ENCODE measurements at places on chromosomes 2 and 18. TPM values are rescaled to one million over a fixed set of nuclear protein-coding genes. Genes with fewer than 3 reads are reported as not detected.

Gene LCT
- polyA plus RNA-seq = not detected

Gene BOD1L2
- polyA plus RNA-seq = not detected

Gene RAPH1
- 7.3 TPM for polyA plus RNA-seq

Gene UGT1A6
- polyA plus RNA-seq = not detected

Gene FEV
- polyA plus RNA-seq = 5.9 TPM

Gene SF3B1
- 71.0 TPM for polyA plus RNA-seq

Gene FAM110C
- polyA plus RNA-seq = 1.3 TPM

Gene EPB41L3
- 83.1 TPM for polyA plus RNA-seq

Gene RAB27B
- polyA plus RNA-seq = 0.17 TPM

Gene LYG1
- 0.36 TPM for polyA plus RNA-seq

Gene GAREM1
- polyA plus RNA-seq = 4.4 TPM

Gene EPC2
- 17.7 TPM for polyA plus RNA-seq

Gene SLC14A1
- 16.2 TPM for polyA plus RNA-seq

Gene NR4A2
- polyA plus RNA-seq = 4.3 TPM

Gene WDR7
- polyA plus RNA-seq = 19.7 TPM

Gene OR6B2
- not detected for polyA plus RNA-seq

Gene ATP6V1B1
- 2.4 TPM for polyA plus RNA-seq

Gene CHRND
- not detected for polyA plus RNA-seq

Gene TGFA
- polyA plus RNA-seq = 5.3 TPM

Gene AGXT
- polyA plus RNA-seq = 1.1 TPM

Gene SERPINB3
- not detected for polyA plus RNA-seq

Gene ST6GAL2
- polyA plus RNA-seq = 4.3 TPM

Gene PXDN
- 6.9 TPM for polyA plus RNA-seq

Gene TMEFF2
- polyA plus RNA-seq = 7.2 TPM

Gene CD226
- 0.12 TPM for polyA plus RNA-seq

Gene TTN
- polyA plus RNA-seq = not detected

Gene AMER3
- polyA plus RNA-seq = 5.7 TPM

Gene CD8B
- polyA plus RNA-seq = 2.2 TPM

Gene HJURP
- 18.9 TPM for polyA plus RNA-seq

Gene INSIG2
- polyA plus RNA-seq = 4.4 TPM

Gene TMEM198
- 23.1 TPM for polyA plus RNA-seq

Gene SKA1
- 12.1 TPM for polyA plus RNA-seq

Gene TPO
- 0.14 TPM for polyA plus RNA-seq

Gene RND3
- polyA plus RNA-seq = 1.5 TPM

Gene PLEKHH2
- 1.0 TPM for polyA plus RNA-seq

Gene VSNL1
- 124 TPM for polyA plus RNA-seq

Gene UPP2
- 0.24 TPM for polyA plus RNA-seq

Gene SEMA4C
- polyA plus RNA-seq = 32.9 TPM

Gene TFPI
- 2.3 TPM for polyA plus RNA-seq

Gene MC2R
- not detected for polyA plus RNA-seq

Gene FHL2
- polyA plus RNA-seq = 6.5 TPM

Gene MYL12A
- polyA plus RNA-seq = 89.2 TPM

Gene OSR1
- polyA plus RNA-seq = 0.44 TPM

Gene HK2
- 2.5 TPM for polyA plus RNA-seq

Gene TNFAIP6
- 0.85 TPM for polyA plus RNA-seq

Gene STPG4
- not detected for polyA plus RNA-seq

Gene INHBB
- 13.9 TPM for polyA plus RNA-seq

Gene COX5B
- polyA plus RNA-seq = 535 TPM

Gene ARHGAP15
- 1.2 TPM for polyA plus RNA-seq
